Activated T-cell treated with anti-CD3 and anti-CD28 coated beads for 24 hours (primary cell): ENCODE measurements at places on chromosomes 5 and 9.
A peak's percentile ranks its signal among the peaks of the same experiment; 100 is the strongest.

GRCh38 chr5:27944471-27944870 lies 906.1 kb upstream of the CDH9 start:
- DNase-seq = no peak

GRCh38 chr5:179805070-179805528 lies 1.6 kb downstream of the MGAT4B start:
- DNase-seq = no peak

GRCh38 chr5:96280946-96281393 lies 152.1 kb downstream of the PCSK1 start:
- DNase-seq = no peak

- no peak for DNase-seq
These were observed 281.7 kb downstream of the PARP8 start for GRCh38 chr5:50947906-50948683.

DNA sequence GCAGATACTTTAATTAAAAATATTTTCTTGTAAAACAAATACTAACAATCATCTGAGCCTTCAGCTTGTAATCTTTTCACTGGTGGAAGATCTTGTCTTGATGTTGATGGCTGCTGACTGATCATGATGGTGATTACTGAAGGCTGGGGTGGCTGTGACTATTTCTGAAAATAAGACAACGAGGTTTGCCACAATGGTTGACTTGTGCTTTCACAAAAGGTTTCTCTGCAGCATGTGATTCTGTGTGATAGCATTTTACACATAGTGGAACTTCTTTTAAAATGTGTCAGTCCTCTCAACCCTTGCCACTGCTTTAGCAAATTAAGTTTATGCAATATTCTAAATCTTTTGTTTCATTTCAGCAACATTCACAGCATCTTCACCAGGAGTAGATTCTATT lies 461.0 kb downstream of the CCDC171 start:
- no peak for DNase-seq

- DNase-seq = no peak
These were observed 102.4 kb downstream of the SMIM23 start for GRCh38 chr5:171888051-171888481.

GRCh38 chr5:151214614-151215545 lies 9.0 kb downstream of the CCDC69 start:
- no peak for DNase-seq

DNA sequence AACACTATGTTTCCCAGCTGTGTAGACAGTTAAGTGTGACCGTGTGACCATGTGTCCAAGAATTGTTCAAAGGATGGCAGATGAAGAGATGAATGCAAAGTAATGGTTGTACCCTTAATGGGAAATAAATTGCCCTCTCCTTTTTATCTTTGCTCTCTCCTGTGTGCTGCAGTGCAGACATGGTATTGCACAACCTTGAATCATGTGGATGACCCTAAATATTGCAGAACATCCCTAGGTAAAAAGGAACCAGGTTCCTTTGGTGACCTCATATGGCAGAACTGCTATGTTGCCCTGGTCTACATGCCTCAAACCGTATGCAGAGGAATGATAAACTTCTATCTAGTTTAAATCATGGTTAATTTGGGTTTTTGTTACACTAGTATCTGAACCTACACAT lies 81.7 kb upstream of the CTNND2 start:
- DNase-seq = no peak

DNA sequence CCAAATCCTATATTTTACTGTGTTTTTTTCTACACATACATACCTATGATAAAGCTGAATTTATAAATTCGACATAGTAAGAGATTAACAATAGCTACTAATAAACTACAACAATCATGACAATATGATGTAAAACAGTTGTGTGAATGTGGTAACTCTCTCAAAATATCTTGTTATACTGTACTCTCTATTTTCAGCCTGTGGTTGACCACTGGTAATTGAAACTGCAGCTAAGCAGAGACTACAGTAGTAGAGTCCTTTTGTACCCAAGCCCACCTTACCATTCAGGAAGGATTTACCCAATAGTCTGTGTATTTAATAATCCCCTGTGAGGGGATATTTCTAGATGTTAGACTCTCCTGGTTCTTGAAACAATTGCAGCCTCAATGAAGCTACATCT lies 86.7 kb downstream of the FAM114A2 start:
- DNase-seq = no peak

DNA sequence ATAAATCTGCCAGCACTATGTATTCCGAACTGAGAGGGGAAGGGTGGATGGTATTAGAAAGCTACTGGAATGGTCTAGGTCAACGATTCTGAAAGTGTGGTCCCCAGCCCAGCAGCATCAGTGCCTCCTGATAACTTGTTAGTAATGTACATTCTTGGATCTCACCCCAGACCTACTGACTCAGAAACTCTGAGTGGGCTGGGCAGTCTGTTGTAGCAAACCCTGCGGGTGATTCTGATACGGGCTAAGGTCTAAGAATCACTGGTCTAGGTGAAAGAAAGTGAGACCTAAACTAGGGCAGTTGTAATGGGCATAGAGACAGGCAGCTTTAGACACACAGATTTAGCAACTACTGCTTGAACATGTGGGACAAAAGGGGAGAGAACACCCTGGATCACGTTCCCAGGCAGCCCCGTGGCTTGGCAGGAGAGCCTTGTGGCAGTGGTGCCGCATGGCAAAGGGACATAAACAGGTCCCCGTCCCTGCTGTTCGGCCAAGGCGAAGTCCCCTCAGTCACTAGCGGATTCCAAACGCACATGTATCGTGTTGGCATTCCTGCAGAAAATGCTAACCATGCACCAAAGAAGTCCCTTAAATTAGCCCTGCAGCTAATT lies 216.3 kb downstream of the TTLL11 start:
- DNase-seq = no peak

- DNase-seq = no peak
These were observed 174.5 kb upstream of the DAP start for GRCh38 chr5:10935536-10935935.

DNA sequence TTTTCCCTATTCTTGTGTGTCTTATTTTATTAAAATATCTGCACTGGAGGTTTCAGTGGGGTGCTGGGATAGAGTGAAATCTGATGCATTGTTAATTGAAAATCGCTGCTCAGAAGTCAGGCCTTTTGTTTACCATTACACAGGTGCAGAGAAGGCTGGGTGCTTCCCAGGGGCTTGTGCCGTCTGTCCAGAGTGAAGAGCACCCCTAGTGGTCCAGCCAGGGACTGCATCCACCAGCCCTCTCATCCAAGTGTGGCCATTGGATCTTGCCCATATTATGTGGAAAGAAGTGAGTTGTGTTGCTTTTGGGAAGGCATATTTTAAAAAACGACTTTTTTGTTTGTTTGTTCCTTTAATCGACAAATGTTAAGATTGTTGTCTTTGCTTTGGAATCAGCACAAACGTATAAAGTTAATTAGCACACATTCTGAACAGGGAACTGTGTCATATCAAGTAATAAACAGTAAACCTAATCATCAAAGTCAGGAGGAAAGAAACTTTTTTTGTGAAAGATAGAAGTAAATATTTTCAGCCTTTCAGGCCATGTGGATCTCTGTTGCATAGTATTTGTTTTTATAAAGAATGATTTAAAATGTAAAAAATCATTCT lies 315.6 kb downstream of the MTRR start:
- peak; percentile 1 for DNase-seq

DNA sequence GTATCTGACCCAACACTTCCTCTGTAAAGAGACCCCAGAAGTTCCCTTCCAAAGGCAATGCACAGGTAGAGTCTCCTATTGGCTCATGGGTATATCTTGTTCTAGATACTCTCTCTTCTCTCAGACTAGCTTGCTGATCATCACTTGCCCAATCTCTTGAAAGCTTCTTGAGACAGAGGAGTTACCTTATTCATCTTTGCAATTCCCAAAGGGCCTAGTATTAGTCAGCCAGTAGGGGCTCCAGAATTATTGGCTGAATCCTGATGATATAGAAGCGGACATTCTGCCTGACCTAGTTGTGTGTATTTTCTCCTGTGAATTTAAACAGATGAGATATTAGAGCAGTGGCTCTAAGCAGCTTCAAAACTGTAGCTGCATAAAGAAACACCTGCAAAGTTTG lies 304.0 kb upstream of the KLF4 start:
- no peak for DNase-seq

DNA sequence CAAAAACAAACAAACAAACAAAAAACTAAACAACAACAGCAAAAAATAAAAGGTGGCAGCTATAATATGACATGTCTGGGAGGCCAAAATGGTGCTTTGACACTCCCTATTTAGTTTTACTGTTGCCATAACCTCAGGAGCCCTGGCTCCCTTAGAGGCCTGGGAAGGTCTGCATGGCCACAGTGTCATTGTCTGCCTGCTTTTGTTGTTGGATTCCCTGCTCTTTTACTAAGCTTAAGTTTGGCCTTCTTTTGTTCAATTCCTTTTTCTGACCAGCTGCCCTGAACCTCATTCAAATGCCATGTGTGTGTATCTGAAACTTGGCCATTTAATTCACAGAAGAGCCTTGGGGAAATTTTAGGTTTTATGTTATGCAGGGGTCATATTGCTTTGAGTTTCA lies 458.2 kb downstream of the TMEM232 start:
- no peak for DNase-seq

GRCh38 chr5:103624035-103624480 lies 61.5 kb upstream of the NUDT12 start:
- DNase-seq = no peak

- DNase-seq = no peak
These were observed 401.5 kb upstream of the PIK3R1 start for GRCh38 chr5:67813877-67814539.

DNA sequence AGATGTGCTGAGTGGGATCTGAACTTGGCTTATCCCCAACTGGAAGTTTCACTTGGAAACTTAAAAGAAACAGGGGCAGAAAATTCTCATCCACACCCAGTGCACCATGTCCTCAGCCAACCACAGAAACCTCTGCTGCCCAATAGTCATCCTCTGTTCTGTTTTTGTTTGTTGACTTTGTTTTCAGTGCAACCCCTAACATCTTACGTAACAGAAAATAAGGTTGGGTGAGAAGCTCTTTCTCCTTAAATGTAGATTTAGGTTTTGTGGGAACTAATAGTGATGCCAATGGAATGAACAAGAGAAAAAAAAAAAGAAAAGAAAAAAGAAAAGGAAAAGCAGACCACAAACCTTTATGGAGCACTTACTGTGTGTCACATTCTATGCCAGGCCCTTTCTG lies 262.8 kb downstream of the PAPPA start:
- no peak for DNase-seq

GRCh38 chr9:98899408-98900056 lies 44.2 kb upstream of the COL15A1 start:
- DNase-seq = no peak

GRCh38 chr5:4907571-4907970 lies 232.6 kb upstream of the ADAMTS16 start:
- DNase-seq = no peak

DNA sequence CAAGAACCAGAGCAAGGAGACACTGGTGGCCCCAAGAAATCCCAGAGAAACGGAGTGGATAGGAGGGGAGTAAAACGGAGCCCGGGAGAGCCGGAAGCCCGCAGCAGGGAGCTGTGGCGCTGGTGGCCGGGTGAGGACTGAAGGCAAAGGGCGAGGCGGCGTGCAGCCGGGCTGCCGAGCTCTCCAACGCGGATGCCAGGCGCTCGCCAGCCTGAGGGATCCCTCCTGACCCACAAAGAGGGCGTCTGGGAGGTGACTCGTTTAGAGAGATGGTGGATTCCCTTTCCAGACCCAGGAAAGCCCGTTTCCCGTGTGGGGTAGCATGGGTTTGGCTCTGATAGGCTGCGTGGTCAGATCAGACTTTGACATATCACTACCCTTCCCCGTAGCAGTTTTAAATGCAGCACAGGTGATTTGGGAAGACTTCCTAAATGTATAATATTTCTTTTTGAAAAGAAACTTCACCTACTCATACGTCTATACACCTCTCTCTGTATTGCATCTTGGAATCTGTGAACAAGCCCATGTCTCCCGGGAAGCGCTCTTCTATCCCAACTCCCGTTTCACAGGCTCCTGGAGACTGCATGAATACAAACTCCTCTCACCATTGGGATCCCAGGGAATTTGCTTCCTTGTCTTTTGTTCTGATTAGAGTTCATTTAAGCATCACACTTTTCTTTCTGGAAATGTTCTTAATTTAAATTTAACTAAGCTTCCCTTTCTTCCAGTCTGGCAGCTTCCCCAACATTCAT lies 158.1 kb downstream of the C9orf152 start:
- no peak for DNase-seq

DNA sequence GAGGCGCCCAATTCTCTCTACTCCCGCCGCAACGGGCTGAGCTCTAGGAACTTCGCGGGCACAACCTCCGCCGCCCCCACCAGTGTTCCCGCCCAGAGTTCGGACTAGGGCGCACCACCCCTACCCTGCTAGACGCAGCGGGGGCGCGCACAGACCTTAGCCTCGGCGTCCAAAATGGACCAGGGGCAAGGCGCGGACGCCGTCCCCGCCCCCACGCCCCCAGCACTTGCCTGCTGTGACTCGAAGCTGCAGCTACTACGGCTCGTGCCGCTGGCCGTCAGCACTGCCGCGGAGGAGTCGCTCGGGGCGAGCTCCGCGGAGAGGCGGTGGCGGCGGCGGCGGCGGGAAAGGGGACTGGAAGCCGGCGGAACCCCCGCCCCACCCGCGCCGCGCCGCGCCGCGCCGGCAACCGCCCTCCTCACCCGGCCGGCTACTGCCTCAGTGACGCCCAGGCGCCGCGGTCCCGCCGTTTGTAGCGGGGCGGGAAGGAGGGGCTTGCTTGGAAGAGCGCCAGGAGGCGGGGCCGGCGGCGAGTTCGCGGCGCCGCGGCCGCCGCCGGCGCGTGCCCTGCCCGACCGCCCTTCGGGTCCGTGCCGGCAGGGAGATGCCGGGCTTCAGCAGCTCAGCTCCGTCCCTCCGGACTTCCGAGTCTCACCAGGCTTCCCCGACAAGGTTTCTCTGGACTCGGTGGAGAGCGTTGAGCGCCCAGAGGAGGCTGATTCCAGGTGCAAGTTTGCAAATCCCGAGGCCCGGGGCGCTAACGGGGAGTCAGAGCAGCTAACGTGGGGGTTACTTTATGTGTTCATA lies 4.5 kb downstream of the ELAVL2 start:
- DNase-seq = no peak

- peak; percentile 30 for DNase-seq
These were observed 248.9 kb downstream of the PIK3R1 start for GRCh38 chr5:68464424-68464823.

- DNase-seq = no peak
These were observed 419.0 kb upstream of the DAB2 start for GRCh38 chr5:39843767-39844166.

DNA sequence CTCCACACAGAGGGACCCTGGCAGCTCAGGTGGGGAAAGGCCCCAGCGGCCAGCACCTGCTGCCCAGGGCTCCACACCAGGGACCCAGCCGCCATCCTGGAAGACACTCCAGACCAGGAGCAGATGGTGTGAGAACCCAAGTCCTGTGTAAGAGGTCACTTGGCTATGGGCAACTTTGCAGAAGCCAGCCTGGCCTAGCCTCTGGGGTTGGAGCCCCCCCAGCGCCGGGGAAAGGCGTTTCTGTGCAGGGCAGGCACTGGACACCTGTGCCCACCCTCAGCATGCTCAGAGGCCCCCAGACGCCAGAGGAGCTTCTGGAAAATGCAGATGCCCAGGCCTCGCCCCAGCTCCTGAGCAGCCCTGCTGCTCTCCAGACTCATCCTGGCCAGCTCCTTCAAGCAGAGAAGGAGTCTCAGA lies 34.0 kb downstream of the RASGEF1C start:
- no peak for DNase-seq

- no peak for DNase-seq
These were observed 17.7 kb upstream of the FAM120AOS start for GRCh38 chr9:93471124-93471523.

GRCh38 chr9:124412228-124412575 lies 3.0 kb downstream of the PSMB7 start:
- DNase-seq = no peak
